ENCODE measurements at places on chromosomes 3 and 15. TPM values are rescaled to one million over a fixed set of nuclear protein-coding genes. Genes with fewer than 3 reads are reported as not detected.

DNA sequence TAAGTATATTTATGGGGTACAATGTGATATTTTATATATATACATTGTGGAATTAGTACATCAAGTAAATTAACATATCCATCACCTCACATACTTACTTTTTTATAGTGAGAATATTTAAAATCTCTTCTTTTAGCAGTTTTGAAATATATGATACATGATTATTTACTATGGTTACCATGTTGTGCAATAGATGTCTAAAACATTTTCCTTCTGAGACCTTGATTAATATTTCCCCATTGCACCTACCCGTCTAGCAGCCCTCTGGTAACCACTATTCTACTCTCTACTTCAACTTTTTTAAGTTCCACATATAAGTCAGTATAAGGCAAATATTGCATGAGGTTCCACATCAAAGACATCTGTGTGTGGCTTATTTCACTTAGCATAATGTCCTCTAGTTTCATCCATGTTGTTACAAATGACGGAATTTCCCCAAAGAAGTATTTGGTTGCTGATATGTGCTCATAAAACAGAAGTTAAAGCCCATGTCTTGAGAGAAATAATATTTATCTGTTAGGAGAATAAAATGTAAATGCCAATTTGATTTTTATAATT, 29.6 kb upstream of the NFKBIZ start:
- H3K4me1 ChIP-seq: no peaks in the 10 kb centered on the region
- H3K36me3 ChIP-seq: no peaks in the 10 kb centered on the region
- DNase-seq: no peak
- no peaks in the 10 kb centered on the region for H3K27me3 ChIP-seq
- H3K4me3 ChIP-seq: no peak overlapping the region
- no peak overlapping the region for H3K27ac ChIP-seq

The CA12 gene
- total RNA-seq: 0.09 TPM

DNA sequence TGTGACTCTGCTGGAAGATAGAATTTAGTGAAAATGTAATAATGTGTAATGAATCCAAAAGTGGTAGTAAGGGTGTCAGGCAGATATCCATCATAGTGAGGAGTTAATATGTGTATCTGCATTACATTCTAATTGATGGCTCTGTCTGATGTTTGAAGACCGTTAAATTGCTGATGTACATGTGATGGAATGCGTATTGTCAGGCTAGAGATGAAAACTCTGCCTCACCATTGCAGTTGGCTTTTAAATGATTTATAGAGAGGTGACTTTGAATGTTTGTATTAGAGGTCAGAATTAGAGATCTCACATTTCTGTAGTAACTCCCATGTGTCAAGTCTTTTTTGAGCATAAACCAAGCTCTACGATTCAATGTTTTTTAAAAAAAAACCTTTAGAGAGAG, 234.6 kb downstream of the NAALADL2 start:
- no peaks in the 10 kb centered on the region for H3K36me3 ChIP-seq
- no peak overlapping the region for H3K27ac ChIP-seq
- no peaks in the 10 kb centered on the region for H3K27me3 ChIP-seq
- H3K4me3 ChIP-seq: no peak overlapping the region

GRCh38 chr15:48946074-48946839, 17.5 kb downstream of the SHC4 start:
- peak; percentile 15 for DNase-seq
- no peaks in the 10 kb centered on the region for H3K36me3 ChIP-seq
- peaks cover 4% of the 10 kb centered on the region for H3K27me3 ChIP-seq
- H3K4me3 ChIP-seq: no peak overlapping the region
- no peaks in the 10 kb centered on the region for H3K4me1 ChIP-seq

DNA sequence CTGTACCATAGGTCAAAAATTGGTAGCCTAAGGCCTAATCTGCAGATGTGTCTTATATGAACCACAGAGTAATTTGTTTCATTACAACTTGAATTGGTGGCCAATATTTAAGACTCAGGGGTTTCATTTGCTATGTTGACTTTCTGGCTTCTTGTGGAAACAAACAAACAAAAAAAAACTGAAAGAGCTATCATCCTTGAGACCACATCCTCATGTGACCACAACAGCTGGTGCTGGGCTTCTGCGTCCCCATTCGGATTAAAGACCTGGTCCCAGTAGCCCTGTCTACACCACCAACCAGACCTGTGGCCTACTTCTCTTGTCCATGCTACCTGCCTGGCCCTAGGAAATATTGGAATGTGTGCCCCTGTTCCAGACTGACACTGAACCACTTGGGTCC, 61.7 kb downstream of the STRIT1 start:
- no peak overlapping the region for H3K4me3 ChIP-seq
- H3K27me3 ChIP-seq: no peaks in the 10 kb centered on the region
- H3K36me3 ChIP-seq: no peaks in the 10 kb centered on the region
- no peak for DNase-seq

- H3K4me3 ChIP-seq: no peak overlapping the region
- no peaks in the 10 kb centered on the region for H3K4me1 ChIP-seq
- no peaks in the 10 kb centered on the region for H3K36me3 ChIP-seq
- H3K27me3 ChIP-seq: no peaks in the 10 kb centered on the region
- DNase-seq: no peak
These were observed 828.4 kb upstream of the DPPA4 start for GRCh38 chr3:110165753-110166152.

- no peaks in the 10 kb centered on the region for H3K27me3 ChIP-seq
- no peaks in the 10 kb centered on the region for H3K36me3 ChIP-seq
- no peak overlapping the region for H3K4me3 ChIP-seq
- H3K4me1 ChIP-seq: peaks cover 14% of the 10 kb centered on the region
- no peak overlapping the region for H3K27ac ChIP-seq
These were observed 16.2 kb upstream of the BAHD1 start for GRCh38 chr15:40424483-40425115.

The GOLGA6B gene
- not detected for total RNA-seq

- H3K4me1 ChIP-seq: no peaks in the 10 kb centered on the region
- H3K4me3 ChIP-seq: no peak overlapping the region
- no peak overlapping the region for H3K27ac ChIP-seq
- H3K27me3 ChIP-seq: no peaks in the 10 kb centered on the region
These were observed 208.1 kb downstream of the SATB1 start for GRCh38 chr3:18216996-18217395.

DNA sequence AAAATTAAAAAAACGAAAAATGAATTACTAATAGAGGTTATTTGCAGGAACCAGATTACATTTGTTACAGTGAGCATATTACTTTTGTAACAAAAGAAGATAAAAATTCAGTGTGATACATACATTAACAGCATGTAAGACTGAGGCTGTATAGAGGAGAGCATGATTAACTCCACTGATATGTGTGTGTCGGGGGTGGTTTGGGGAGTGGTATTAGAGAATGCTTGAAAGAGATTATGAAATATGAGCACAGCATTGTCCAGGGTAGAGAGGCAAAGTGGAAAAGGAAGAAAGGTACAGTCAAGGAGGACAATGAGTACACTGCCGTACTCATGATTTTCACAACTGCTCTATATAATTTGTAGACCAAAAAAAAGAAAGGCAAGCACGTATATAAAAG, 62.9 kb upstream of the LRRFIP2 start:
- H3K4me3 ChIP-seq: no peak overlapping the region
- H3K27me3 ChIP-seq: no peaks in the 10 kb centered on the region
- peaks cover 15% of the 10 kb centered on the region for H3K4me1 ChIP-seq
- H3K27ac ChIP-seq: no peak overlapping the region
- peak; percentile 55 for DNase-seq
- H3K36me3 ChIP-seq: no peaks in the 10 kb centered on the region

The POPDC2 gene
- 0.13 TPM for total RNA-seq

- H3K27ac ChIP-seq: no peak overlapping the region
- H3K27me3 ChIP-seq: no peaks in the 10 kb centered on the region
- DNase-seq: no peak
- no peaks in the 10 kb centered on the region for H3K36me3 ChIP-seq
These were observed 218.5 kb downstream of the BBX start for GRCh38 chr3:107740992-107741896.

DNA sequence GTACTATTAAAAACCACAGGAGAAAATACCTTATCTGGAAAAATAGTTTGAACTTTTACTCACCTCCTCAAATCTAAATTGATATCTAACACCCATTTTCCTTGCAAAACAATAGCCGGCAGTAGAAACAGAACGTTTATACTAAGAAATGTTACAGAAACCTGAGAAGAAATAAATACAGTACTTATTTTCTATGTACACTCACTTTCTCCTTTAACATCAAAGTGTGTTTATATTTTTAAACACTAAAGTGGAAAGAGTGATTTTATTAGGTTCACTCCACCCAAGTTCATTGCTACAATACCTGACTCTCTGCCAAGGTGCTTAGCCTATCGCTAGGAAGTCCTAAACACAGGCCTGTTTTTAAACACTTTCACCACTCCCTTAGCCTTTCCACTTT, 87.8 kb upstream of the TJP1 start:
- H3K27ac ChIP-seq: no peak overlapping the region
- H3K27me3 ChIP-seq: no peaks in the 10 kb centered on the region
- H3K36me3 ChIP-seq: no peaks in the 10 kb centered on the region
- no peak for DNase-seq

DNA sequence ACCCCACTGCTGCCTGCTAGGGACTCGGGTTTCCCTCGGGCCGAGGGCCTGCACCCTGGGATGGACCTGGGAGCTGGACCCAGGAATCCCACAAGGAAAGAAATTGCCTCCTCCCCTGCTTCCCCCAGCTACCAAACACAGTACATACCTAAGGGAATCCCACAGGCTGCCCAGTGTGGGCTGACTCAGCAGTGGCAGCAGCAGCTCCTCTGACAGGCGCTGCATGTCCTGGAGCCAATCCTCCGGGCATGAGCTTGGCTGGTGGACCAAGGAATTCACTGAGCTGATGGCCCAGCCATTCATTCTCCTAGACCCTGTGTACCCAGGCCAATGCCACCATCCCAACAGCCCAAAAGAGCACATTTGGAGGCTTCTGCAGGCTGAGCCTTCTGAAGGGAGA, 9.5 kb upstream of the LTK start:
- H3K4me3 ChIP-seq: no peak overlapping the region
- H3K36me3 ChIP-seq: peaks cover 61% of the 10 kb centered on the region
- H3K27me3 ChIP-seq: no peaks in the 10 kb centered on the region
- no peak for DNase-seq
- H3K4me1 ChIP-seq: no peaks in the 10 kb centered on the region
- H3K27ac ChIP-seq: no peak overlapping the region

DNA sequence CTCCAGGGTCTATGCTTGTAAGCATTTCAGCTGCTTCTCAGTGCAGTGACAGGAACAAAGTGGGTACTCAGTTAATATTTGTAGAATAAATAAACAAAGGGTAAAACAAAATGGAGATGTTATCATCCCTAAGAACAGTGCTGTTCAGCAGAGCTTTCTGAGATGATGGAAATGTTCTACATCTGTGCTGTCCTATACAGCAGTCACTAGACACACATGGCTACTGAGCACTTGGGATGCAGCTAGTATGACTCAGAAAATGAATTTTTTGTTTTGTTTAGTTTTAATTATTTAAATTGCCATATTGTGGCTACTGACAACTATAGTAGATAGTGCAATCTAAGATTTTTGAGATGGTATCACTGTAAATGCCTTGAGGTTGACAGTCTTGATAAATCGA, 283.8 kb upstream of the ADAMTS9 start:
- no peaks in the 10 kb centered on the region for H3K36me3 ChIP-seq
- DNase-seq: no peak
- no peaks in the 10 kb centered on the region for H3K4me1 ChIP-seq
- H3K27ac ChIP-seq: no peak overlapping the region
- no peaks in the 10 kb centered on the region for H3K27me3 ChIP-seq
- H3K4me3 ChIP-seq: no peak overlapping the region

The GOLGA6A gene
- not detected for total RNA-seq

- no peaks in the 10 kb centered on the region for H3K27me3 ChIP-seq
- H3K27ac ChIP-seq: no peak overlapping the region
- no peaks in the 10 kb centered on the region for H3K4me1 ChIP-seq
- H3K4me3 ChIP-seq: no peak overlapping the region
- H3K36me3 ChIP-seq: no peaks in the 10 kb centered on the region
- no peak for DNase-seq
These were observed 92.0 kb downstream of the ALCAM start for GRCh38 chr3:105458518-105459215.

- H3K27me3 ChIP-seq: no peaks in the 10 kb centered on the region
- no peak overlapping the region for H3K27ac ChIP-seq
- no peak for DNase-seq
- no peak overlapping the region for H3K4me3 ChIP-seq
These were observed 40.0 kb downstream of the ATP2C1 start for GRCh38 chr3:130933801-130934345.

- H3K27ac ChIP-seq: no peak overlapping the region
- H3K4me3 ChIP-seq: no peak overlapping the region
- no peaks in the 10 kb centered on the region for H3K36me3 ChIP-seq
These were observed 17.4 kb upstream of the TMPRSS7 start for GRCh38 chr3:112017091-112017490.

DNA sequence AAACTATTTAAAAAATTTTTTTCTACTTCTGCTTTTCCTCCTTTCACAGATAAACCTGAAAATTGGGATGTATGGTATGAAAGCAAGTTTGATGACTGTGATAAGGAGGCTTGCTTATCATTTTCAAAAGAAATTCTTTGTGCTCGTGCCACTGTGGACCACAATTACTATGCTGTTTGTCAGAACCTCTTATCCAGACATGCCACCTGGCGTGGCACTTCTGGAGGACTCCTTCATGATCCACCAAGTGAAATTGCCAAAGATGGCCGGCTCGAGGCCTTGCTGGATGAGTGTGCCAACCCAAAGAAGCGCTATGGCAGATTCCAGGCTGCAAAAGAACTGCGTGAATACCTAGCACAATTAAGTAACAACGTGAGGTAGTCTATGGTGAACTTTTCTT, 17.8 kb downstream of the DIPK2A start:
- no peak for DNase-seq
- peaks cover 11% of the 10 kb centered on the region for H3K36me3 ChIP-seq

The ZNF660 gene
- 0.13 TPM for total RNA-seq

DNA sequence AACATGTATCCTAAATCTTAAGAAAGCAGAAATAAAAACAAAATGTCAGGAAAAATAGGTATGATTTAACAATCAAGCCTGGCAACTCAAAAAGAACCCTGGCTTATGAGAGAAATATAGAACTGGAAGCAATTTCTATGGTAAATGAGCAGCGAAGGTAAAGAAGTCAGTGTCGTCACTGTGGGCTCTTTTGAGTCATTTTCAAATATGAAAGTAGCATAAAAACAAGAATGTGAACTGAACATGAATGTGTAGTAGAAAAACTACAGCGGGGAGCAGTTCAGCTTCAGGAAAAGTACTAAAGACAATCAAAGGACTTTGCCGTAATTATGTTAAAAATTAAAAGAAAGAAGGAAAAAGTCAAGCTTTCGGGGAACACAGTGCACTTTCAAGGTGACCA, 17.5 kb downstream of the LSG1 start:
- no peaks in the 10 kb centered on the region for H3K27me3 ChIP-seq
- H3K36me3 ChIP-seq: peaks cover 79% of the 10 kb centered on the region
- H3K4me3 ChIP-seq: no peak overlapping the region
- no peak overlapping the region for H3K27ac ChIP-seq

The HTR3E gene
- total RNA-seq: not detected

The DUOXA1 gene
- not detected for total RNA-seq

DNA sequence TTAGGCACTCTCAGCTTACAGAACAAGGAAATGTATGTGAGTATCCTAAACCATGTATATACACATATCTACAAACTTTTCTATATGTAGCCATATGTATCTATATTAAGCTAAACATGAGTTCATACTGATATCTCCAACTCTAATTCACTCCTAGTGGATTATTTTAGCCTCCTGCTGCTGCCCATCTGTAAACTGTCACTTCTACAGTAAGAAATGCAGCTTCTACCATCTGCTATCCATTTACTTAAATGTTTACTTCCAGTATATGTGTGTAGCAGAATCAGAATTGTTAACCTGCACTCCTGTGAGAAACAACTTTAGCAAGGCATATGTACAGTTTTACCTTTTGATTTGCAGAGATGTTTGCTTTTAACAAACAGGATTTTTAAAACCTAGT, 478.5 kb upstream of the CBLB start:
- no peak for DNase-seq
- no peaks in the 10 kb centered on the region for H3K27me3 ChIP-seq
- no peaks in the 10 kb centered on the region for H3K36me3 ChIP-seq
- no peak overlapping the region for H3K4me3 ChIP-seq

Data from K562 (cell line).